Activated CD4-positive, alpha-beta T cell treated with anti-CD3 and anti-CD28 coated beads for 36 hours (primary cell): ENCODE measurements at places on chromosomes 3 and 15. TPM values are rescaled to one million over a fixed set of nuclear protein-coding genes. Genes with fewer than 3 reads are reported as not detected.
A peak's percentile ranks its signal among the peaks of the same experiment; 100 is the strongest.

ZNF501 gene
- total RNA-seq: 1.7 TPM

PGBD4 gene
- 2.4 TPM for total RNA-seq

GOLGA6D gene
- total RNA-seq: not detected

PPP1R14D gene
- not detected for total RNA-seq

DNA sequence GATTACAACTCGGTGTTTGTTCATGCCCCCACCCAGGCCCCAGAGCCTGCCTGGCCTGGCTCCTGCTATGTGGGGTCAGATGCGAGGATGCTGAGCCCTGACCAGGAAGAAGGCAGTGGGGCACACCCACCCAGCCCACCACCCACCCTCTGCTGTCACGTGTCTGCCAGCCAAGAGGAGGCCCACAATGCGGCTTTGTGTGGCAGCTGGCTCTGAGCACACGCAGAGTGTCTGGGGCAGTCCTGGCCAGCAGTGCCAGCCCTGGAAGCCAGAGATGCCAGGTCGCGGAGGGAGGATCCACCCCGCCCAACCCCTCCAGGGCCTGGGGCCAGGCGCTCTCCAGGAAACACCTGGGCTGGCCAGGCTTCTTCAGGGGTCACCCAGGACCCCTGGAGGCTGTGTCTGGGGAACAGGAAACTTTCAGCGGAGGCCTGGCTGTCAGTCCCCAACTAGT lies 26.4 kb upstream of the KLF13 start:
- peaks cover 22% of the 10 kb centered on the region for H3K4me1 ChIP-seq
- no peak for DNase-seq
- H3K36me3 ChIP-seq: no peaks in the 10 kb centered on the region
- H3K4me3 ChIP-seq: no peak overlapping the region

DNA sequence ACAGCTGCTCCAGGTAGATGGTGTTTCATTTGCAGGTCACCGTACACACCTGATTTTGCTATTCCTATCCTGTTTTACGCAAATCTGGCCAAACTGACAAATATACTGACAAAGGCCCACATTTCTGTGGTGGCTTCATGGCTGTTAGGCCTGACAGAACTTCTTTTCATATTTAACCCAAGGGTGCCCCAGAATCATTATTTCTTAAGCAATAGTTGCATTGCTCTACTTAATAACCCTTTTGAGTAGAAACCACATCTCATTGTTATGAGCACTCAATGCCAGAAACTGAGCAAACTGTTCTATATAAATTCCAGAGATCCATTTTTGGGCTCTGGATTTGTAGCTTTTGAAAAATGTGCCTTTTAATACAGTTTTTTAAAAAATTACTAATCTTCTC lies 19.4 kb downstream of the ASTE1 start:
- no peak overlapping the region for H3K27ac ChIP-seq
- H3K36me3 ChIP-seq: peaks cover 41% of the 10 kb centered on the region
- no peak overlapping the region for H3K4me3 ChIP-seq
- no peaks in the 10 kb centered on the region for H3K27me3 ChIP-seq
- peaks cover 6% of the 10 kb centered on the region for H3K4me1 ChIP-seq

- no peaks in the 10 kb centered on the region for H3K36me3 ChIP-seq
- no peak overlapping the region for H3K4me3 ChIP-seq
- H3K27me3 ChIP-seq: no peaks in the 10 kb centered on the region
- H3K27ac ChIP-seq: no peak overlapping the region
- H3K4me1 ChIP-seq: no peaks in the 10 kb centered on the region
These were observed 10.1 kb downstream of the STRIT1 start for GRCh38 chr3:155283092-155284056.

GRCh38 chr3:124404621-124405020 lies 325.6 kb upstream of the UMPS start:
- no peak overlapping the region for H3K27ac ChIP-seq
- DNase-seq: no peak
- no peak overlapping the region for H3K4me3 ChIP-seq

- DNase-seq: no peak
- H3K36me3 ChIP-seq: no peaks in the 10 kb centered on the region
- H3K4me1 ChIP-seq: no peaks in the 10 kb centered on the region
- no peak overlapping the region for H3K27ac ChIP-seq
These were observed 239.3 kb downstream of the IL5RA start for GRCh38 chr3:2870724-2871333.

DNA sequence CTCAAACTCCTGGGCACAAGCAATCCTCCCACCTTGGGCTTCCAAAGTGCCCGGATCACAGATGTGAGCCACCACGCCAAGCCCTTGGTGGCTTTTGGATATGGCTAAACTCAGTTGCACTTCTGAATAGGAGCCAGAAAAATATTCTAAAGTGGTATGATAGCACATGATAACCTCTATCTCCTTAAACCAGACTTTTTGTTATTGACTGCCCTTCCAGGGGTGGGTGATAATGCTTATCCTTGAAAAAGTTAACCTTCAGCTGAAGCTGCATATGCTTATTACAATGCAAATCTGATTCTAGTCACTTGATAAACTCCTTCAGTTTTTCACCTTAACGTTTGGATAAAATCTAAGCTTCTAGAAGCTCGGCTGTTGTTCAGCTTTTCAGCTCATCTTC lies 6.3 kb downstream of the CCNB2 start:
- no peak for DNase-seq
- H3K27ac ChIP-seq: no peak overlapping the region
- H3K4me1 ChIP-seq: no peaks in the 10 kb centered on the region
- no peak overlapping the region for H3K4me3 ChIP-seq
- no peaks in the 10 kb centered on the region for H3K27me3 ChIP-seq

DNA sequence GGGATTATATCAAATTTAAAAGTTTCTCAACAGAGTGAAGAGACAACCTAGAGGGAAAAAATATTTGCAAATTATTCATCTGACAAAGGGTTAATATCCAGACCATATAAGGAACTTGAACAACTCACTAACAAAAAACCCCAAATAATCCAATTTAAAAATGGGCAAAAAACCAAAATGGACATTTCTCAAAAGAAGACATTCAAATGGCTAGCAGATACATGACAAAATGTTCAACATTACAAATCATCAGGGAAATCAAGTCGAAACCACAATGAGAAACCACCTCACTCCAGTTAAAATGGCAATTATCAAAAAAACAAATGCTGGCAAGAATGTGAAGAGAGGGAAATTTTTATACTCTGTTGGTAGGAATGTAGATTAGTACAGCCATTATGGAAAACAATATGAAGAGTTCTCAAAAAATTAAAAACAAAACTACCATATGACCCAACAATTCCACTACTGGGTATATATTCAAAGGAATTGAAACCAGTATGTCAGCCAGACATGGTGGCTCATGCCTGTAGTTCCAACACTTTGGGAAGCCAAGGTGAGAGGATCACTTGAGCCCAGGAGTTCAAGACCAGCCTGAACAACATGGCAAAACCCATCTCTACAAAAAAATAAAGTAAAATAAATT lies 88.5 kb downstream of the CSNK1G1 start:
- H3K27me3 ChIP-seq: no peaks in the 10 kb centered on the region
- H3K4me3 ChIP-seq: no peak overlapping the region
- H3K36me3 ChIP-seq: peaks cover 58% of the 10 kb centered on the region
- H3K4me1 ChIP-seq: peaks cover 41% of the 10 kb centered on the region
- peak; percentile 25 for DNase-seq

GRCh38 chr15:35602836-35603235 lies 56.9 kb upstream of the DPH6 start:
- no peaks in the 10 kb centered on the region for H3K36me3 ChIP-seq
- no peak overlapping the region for H3K4me3 ChIP-seq
- H3K27me3 ChIP-seq: peaks cover 10% of the 10 kb centered on the region
- H3K27ac ChIP-seq: no peak overlapping the region
- no peak for DNase-seq

GRK7 gene
- total RNA-seq: not detected

- no peak overlapping the region for H3K4me3 ChIP-seq
- no peak overlapping the region for H3K27ac ChIP-seq
- H3K4me1 ChIP-seq: no peaks in the 10 kb centered on the region
- H3K27me3 ChIP-seq: no peaks in the 10 kb centered on the region
- DNase-seq: no peak
These were observed 33.1 kb upstream of the LIPC start for GRCh38 chr15:58398643-58399042.

- H3K4me3 ChIP-seq: no peak overlapping the region
- no peaks in the 10 kb centered on the region for H3K4me1 ChIP-seq
- no peaks in the 10 kb centered on the region for H3K27me3 ChIP-seq
- DNase-seq: no peak
These were observed 1730.4 kb downstream of the SI start for GRCh38 chr3:163347944-163348343.

CRABP1 gene
- 0.90 TPM for total RNA-seq

C3orf85 gene
- total RNA-seq: not detected

- H3K4me3 ChIP-seq: no peak overlapping the region
- H3K36me3 ChIP-seq: peaks cover 19% of the 10 kb centered on the region
- H3K27ac ChIP-seq: peak overlapping the region; percentile 68
These were observed 2.9 kb downstream of the IFT122 start for GRCh38 chr3:129442947-129443346.

DNA sequence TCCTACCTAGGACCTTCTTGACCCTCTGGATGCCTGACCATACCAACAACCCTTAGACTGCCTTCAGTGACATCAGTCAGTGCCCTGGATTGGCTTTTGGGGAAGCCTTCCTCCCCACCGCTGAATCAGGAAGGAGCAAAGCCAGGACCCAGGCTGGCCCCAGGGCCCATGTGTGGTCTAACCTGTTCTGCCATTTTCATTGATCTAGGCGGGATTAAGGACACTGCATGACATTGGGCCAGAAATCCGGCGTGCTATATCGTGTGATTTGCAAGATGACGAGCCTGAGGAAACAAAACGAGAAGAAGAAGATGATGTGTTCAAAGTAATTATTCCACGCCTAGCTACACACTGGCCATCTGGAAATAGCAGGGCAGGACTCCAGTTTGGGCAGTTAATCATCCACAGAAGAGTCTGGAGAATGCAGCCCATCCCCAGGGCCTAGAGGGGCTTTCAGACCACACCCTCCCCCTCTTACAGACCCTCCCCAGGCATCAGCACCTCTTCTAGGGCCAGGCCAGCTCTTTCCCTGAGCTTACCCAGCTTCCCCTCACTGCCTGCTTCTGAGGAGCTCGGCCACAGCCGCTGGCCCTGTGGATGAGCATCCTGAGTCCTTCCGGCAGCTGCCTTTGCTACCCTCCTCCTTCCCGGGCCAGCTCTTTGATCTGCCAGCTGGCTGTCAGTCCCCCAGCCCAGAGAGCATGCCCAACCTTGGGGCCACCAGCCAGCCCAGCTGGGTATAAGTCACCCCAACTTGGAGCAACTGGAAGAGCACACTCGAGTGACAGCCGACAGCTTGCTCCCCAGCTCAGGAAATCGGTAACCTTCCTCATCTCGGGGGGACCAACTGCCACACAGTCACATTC lies 45.9 kb downstream of the CHDH start:
- H3K4me1 ChIP-seq: no peaks in the 10 kb centered on the region
- H3K27me3 ChIP-seq: peaks cover 5% of the 10 kb centered on the region
- H3K27ac ChIP-seq: no peak overlapping the region
- H3K36me3 ChIP-seq: no peaks in the 10 kb centered on the region
- DNase-seq: no peak

DNA sequence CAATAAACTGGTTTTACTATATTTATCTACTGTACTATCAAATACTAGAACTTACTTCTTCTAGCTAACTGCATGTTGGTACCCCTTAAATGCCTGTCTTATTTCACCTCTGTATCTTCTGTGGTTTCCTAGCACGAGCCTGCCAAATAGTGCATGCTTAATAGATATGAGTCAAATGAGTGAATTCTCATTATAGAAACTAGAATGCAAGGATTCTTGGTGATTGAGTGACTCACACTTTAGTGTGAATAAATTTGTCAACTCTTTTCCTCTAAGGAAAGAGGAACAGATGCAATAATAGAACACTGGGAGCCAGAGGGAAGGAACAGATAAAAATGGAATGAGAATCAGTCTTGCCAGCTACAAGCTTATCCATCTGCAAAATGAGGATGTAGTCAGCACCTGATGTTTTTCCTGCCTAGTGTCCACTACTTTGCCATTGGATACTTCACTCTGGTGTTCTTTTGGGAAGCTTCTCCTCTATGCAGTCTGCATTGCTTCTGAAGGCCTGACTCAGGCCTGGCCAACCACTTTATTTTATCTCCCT lies 189.1 kb upstream of the CADPS start:
- H3K27ac ChIP-seq: no peak overlapping the region
- no peaks in the 10 kb centered on the region for H3K36me3 ChIP-seq
- no peaks in the 10 kb centered on the region for H3K4me1 ChIP-seq
- H3K4me3 ChIP-seq: no peak overlapping the region

- H3K4me3 ChIP-seq: no peak overlapping the region
- no peaks in the 10 kb centered on the region for H3K36me3 ChIP-seq
- H3K27me3 ChIP-seq: peaks cover 4% of the 10 kb centered on the region
- H3K27ac ChIP-seq: no peak overlapping the region
These were observed 103.9 kb downstream of the RARB start for GRCh38 chr3:25531971-25532370.

- no peaks in the 10 kb centered on the region for H3K27me3 ChIP-seq
- H3K27ac ChIP-seq: no peak overlapping the region
- H3K4me3 ChIP-seq: no peak overlapping the region
- H3K36me3 ChIP-seq: peaks cover 4% of the 10 kb centered on the region
- no peaks in the 10 kb centered on the region for H3K4me1 ChIP-seq
- DNase-seq: no peak
These were observed 142.7 kb downstream of the GHSR start for GRCh38 chr3:172305552-172305951.

DNA sequence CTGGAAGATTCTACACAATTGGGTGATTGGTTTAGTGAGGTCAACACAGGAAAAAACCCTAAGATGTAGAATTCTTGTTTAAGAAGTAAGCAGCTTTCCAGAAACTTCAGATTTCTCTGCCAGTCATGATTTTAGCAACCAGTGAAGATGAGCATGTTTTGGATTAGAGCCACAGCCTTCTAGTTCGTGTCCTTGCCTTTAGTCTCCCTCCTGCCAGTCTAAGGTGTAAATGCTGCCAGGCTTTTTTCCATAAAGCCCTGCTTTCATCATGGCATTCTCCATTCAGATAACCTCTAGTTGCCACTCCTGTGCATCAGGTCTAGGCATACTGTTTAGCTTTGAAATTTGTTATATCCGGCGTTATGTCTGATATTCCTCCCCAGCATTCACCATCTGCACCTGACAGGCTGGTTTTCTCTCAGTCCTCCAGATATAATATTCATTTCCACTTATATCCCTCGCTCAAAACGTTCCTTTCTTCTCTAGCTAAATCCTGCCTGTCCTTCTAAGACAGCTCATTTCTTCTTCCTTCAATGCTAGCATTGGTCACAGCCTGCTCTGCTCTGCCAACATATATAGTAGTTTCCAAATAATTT lies 37.4 kb downstream of the SYN2 start:
- H3K4me1 ChIP-seq: no peaks in the 10 kb centered on the region
- no peak overlapping the region for H3K27ac ChIP-seq
- H3K27me3 ChIP-seq: peaks cover 38% of the 10 kb centered on the region
- no peak for DNase-seq
- no peaks in the 10 kb centered on the region for H3K36me3 ChIP-seq

LYZL4 gene
- not detected for total RNA-seq

- DNase-seq: peak; percentile 81
- no peak overlapping the region for H3K4me3 ChIP-seq
- no peaks in the 10 kb centered on the region for H3K36me3 ChIP-seq
- no peak overlapping the region for H3K27ac ChIP-seq
These were observed 84.8 kb downstream of the PPCDC start for GRCh38 chr15:75107908-75108838.

- H3K4me1 ChIP-seq: peaks cover 8% of the 10 kb centered on the region
- no peak overlapping the region for H3K27ac ChIP-seq
- DNase-seq: no peak
- H3K36me3 ChIP-seq: peaks cover 2% of the 10 kb centered on the region
- H3K27me3 ChIP-seq: no peaks in the 10 kb centered on the region
These were observed 174.9 kb downstream of the NSMCE3 start for GRCh38 chr15:29094711-29095110.

CLDN16 gene
- total RNA-seq: not detected
